ENCODE measurements at places on chromosomes 2 and 18.
A peak's percentile ranks its signal among the peaks of the same experiment; 100 is the strongest.

DNA sequence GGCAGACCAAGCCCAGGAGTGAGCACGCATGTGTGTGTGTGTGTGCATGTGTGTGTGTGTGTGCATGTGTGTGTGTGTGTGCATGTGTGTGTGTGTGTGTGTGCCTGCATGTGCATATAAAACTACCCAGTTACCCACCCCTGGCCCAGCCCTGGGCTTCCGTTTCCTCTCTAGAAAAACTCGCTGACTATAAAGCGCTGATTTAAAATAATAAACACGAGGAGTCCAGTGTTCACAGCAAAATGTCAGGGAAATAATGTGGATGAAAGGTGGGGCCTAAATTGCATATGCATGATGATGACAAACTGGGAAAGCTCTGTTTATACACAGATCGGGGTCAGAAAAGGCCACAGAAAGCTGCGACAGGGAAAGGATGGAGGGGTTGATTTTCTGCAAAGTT is 7.5 kb downstream of the ADCY3 start:
- no peak overlapping the region for H3K27ac ChIP-seq
- peaks cover 5% of the 10 kb centered on the region for H3K4me1 ChIP-seq
- DNase-seq: no peak
- no peaks in the 10 kb centered on the region for H3K27me3 ChIP-seq
- H3K4me3 ChIP-seq: no peak overlapping the region

DNA sequence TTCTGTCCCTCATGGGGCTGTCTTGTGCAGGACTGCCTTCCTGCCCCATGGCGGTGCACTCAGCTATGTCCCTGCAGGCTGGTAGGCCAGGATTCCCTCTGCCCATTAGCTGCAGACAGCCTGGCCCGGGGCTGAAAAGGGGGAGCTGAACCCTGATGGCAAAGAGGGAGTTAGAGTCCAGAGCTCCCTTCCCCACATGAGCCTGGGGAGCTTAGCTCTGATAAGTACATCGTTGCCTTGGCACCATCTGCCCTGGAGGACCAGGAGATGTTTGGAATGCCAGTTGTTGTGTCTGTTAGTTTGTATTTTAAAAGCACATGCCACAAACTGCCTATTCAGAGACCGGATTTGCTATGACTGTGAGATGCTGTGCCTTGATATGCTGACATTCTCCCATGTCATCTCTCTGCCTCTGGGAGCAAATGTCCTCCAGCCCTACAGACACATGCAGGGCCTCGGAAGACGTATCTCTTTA is 65.1 kb upstream of the AFF3 start:
- H3K36me3 ChIP-seq: no peaks in the 10 kb centered on the region
- no peaks in the 10 kb centered on the region for H3K4me1 ChIP-seq
- DNase-seq: no peak

DNA sequence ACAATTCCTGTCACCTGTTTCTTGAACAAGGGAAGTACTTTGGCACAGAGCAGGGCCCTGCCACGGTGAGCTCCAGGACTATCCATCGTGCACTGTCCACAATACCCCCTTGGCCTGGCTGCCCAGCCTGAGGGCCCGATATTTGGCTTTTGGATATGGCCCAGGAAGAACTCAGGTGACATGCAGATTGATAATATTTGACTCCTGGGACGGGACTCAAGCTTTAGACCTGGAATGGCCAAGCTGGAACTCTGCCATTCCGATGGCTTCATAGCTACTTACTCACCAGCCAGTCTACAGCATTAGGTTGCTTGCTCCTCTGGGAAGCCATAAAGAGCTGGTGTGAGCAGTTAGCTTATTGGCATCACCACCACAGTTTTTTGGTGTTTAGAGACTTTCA is 26.6 kb downstream of the EML6 start:
- no peaks in the 10 kb centered on the region for H3K36me3 ChIP-seq
- H3K27me3 ChIP-seq: no peaks in the 10 kb centered on the region
- no peak overlapping the region for H3K4me3 ChIP-seq
- H3K4me1 ChIP-seq: no peaks in the 10 kb centered on the region
- DNase-seq: no peak

DNA sequence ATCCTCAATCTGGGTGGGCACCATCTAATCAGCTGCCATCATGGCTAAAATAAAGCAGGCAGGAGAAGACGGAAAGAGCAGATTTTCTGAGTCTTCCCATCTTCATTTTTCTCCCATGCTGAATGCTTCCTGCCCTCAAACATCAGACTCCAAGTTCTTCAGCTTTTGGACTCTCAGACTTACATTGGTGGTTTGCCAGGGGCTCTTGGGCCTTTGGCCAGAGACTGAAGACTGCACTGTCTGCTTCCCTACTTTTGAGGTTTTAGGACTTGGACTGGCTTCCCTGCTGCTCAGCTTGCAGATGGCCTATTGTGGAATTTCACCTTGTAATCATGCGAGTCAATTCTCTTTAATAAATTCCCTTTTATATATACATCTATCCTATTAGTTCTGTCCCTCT is 36.6 kb downstream of the DIPK1C start:
- no peaks in the 10 kb centered on the region for H3K27me3 ChIP-seq
- no peaks in the 10 kb centered on the region for H3K36me3 ChIP-seq
- H3K4me1 ChIP-seq: no peaks in the 10 kb centered on the region
- no peak for DNase-seq

DNA sequence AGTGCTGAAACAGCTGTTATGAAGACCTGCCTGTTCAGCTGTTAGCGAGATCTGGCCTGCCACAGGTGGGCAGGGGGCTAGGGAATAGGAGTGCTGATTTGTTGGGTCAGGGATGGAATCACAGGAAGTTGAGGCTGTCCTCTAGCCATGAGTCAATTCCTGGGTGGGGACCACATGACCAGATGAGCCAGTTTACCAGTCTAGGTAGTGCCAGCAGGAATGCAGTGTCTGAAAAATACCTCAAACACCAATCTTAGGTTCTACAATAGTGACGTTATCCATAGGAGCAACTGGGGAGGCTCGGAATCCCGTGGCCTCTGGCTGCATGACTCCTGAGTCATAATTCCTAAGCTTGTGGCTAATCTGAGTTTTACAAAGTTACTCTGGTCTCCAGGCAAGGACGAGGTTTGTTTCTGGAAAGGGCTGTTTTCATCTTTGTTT is 44.9 kb downstream of the DYSF start:
- H3K36me3 ChIP-seq: no peaks in the 10 kb centered on the region
- H3K27me3 ChIP-seq: no peaks in the 10 kb centered on the region
- H3K4me1 ChIP-seq: peaks cover 29% of the 10 kb centered on the region
- peak overlapping the region; percentile 65 for H3K27ac ChIP-seq
- no peak overlapping the region for H3K4me3 ChIP-seq
